ENCODE measurements at places on chromosomes 5 and 9. TPM values are rescaled to one million over a fixed set of nuclear protein-coding genes. Genes with fewer than 3 reads are reported as not detected.
A peak's percentile ranks its signal among the peaks of the same experiment; 100 is the strongest.

The ZNF367 gene
- total RNA-seq = 10.7 TPM

DNA sequence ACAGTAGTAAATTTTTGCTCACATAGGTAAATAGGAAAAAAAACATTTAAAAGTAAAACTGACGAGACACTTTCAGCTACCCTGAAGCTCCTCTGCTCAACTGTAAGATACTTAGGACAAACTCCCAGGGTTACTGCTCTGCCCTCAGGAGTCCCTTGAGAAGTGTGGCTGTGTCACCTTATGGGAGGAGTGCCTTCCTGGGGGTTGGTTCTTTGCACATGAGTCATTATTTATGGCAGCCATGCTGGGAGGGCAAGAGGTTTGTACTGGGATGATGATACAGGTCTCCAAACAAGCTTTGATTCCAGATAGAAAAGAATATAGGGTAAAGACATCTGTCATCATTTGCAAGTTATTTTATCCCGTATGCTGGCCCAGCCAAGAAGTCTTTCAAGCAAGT, 45.9 kb downstream of the TTC1 start:
- no peak for DNase-seq

DNA sequence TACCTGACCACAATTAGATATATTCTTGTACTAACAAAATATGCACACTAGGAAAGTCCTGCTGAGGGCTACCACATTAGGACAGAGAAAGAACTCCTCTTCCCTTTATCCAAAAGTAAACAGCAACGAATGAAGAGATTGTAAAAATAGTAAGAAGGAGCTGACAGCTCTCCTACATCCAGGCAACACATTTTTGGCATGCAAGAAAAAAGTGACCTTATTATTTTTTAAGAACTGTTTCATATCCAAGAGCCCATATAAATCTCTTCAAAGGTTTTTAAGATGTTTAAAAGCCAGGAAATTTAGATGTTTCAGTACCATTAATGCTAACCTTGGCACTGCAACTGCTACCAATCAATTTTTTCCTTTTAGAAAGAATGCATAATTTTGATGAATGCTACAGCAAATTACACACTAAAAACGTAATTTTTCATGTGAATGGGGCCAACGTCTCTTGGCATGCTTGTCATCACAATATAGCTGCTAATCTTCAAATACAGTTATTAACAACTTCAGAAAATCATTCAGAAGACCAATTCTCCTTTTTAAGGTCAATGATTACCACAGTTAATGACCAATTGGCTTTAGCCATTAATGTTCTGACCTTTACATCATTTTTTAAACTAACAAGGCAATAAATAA, 132.0 kb downstream of the FBXL17 start:
- no peak for DNase-seq

GRCh38 chr9:106758911-106759310, 104.1 kb upstream of the ZNF462 start:
- DNase-seq = no peak

The NR2F1-AS1 gene
- 20.8 TPM for total RNA-seq

The PRR16 gene
- total RNA-seq = 0.49 TPM

The SPINK13 gene
- total RNA-seq = not detected

DNA sequence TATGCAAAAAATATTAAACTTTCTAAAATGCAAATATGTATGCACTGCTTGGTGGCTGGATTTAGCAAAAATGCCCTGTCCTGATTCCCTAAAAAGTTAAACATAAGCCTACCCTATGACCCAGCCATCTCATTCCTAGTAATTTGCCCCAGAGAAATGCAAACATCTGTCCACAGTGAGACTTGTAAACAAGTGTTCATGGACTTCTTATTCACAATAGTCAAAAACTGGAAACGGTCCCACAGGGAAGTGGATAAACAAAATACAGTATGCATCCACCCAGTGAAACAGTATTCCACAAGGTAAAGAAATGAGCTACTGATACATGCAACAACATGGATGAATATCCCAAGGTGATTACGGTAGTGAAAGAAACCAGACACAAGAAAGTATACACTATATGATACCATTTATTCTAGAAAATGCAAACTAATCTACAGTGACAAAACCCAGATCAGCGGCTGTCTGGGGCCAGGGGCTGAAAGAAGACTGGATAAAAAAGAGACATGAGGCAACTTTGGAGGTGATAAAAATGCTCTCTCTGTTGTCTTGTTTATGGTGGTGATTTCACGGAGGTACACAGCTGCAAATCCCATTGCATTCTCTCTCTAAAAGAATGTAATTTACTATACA, 277.3 kb downstream of the GLIS3 start:
- no peak for DNase-seq

The ZNF622 gene
- total RNA-seq = 41.5 TPM

DNA sequence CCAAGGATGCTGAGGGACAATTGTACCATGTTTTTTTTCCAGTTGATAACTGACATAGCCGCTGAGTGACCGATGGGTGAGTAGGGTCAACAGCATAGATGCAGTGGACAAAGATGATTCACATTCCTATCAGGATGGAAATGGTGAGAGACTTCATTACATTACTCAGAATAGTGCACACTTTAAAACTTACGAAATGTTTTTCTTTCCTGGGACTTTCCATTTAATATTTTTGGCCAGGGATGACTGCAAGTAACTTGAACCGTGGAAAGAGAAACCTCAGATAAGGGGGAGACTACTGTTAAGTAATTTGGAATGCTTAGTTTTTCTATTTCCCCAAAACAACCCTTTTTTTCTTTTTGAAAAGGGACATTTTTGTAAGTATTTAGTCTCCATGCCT, 3.0 kb upstream of the TUSC1 start:
- DNase-seq = no peak

DNA sequence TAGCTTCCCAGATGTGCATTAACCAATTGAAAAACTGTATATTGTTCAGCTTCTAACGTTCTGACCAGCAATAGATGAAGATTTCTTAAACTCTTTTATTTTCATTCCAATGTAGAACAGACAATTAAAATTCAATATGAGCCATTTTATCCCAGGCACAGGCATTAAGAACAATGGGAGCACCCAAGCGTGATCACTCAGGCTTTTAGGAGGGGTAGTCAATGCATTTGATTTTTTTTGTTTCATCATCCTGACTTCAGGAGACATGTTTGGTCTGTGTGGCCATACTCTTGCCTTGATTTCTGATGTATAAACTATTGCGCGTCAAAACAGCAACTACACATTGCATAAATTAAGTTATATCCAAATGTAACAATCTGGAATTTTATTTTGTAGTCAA, 653.0 kb upstream of the RORB start:
- DNase-seq = no peak

DNA sequence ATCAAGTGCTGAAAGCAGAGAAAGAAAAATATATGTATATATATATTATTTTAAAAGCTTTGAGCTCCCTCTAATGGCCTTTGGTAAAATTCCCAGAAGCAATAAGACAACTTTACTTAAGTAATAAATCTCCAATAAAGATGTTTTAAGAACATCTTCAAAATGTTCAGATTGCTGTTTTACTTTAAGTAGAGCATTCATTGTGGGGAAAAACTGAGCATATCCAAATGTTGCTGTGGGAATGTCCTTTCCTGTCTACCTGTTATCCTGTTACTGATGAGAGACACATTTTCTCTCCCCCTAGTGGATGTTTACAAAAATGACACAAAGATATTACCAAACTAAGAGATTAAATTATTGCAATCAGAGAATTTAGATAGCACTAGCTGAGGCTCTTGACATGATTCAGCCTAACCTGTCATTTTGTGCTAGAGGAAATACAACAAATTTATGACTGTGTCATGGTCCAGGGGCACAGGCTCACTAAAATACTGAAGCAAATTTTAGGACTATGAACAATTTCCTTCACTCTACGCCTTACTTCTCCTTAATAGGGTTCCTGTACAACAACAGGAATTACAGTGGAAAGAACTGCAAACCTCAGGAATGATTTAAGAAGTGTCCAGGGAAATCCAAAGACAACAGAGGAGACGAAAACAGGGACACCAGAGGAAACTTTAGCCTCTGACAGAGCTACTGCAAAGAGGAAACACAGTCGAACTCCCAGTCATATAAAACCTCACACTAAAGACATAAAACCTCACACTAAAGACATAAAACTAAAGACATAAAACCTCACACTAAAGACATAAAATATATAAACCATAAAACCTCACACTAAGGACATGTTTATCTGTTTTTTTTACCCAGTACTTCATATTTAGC, 24.3 kb upstream of the PRRC1 start:
- DNase-seq = peak; percentile 60

- DNase-seq = no peak
Observed at GRCh38 chr5:159459951-159460538, 129.8 kb upstream of the IL12B start.

GRCh38 chr9:365436-365835, 150.8 kb downstream of the DOCK8 start:
- no peak for DNase-seq

The CCNO gene
- total RNA-seq = 3.8 TPM

DNA sequence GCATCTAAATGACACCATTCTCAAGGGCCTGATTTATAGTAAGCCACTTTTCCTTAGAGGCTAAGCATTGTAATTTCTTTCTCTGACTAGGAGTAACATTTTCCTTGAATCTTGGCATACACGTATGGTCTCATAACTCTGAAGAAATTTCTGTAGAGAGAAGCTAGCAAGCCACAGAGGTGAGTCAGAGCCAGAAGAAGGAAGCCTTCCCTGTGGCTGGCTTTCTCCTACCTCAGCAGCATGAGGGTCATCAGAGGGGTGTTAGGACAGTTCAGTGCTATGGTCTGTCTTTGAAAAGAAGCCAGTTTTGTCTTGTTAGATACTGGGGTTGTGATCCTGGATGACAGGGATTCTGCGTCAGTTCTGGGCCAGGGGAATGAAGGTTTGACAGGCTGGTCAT, 3.2 kb downstream of the SNX30 start:
- DNase-seq = no peak

The KIF12 gene
- total RNA-seq = 1.0 TPM

The C5orf46 gene
- total RNA-seq = not detected

GRCh38 chr5:133399247-133399891, 213.0 kb downstream of the FSTL4 start:
- DNase-seq = no peak

DNA sequence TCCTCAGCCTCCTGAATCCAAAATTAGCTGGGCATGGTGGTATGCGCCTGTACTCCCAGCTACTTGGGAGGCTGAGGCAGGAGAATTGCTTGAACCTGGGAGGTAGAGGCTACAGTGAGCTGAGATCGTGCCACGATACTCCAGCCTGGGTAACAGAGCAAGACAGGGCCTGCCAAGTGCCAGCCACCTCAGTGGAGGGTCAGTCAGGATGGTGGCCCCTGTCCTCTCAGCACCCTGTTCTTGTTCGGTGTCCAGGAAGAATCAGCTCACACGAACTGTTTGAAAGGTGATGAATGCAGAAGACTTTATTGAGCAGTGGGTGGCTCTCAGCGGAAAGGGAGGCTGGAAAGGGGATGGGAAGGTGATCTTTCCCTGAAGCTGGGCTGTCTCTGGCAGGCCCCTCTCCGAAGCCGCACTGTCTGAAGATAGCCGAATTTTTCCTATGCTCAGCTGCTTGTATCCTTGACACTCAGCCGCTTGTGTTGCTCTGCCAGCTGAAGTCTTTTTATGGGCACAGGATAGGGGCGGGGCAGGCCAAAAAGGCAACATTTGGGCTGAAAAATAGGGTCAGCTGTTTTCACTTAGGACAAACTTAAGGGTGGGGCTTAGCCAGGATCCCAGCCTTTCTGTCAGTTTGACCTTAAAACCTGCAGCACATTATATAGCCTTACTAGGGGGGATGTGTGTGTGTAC, 50.9 kb downstream of the UBE2R2 start:
- peak; percentile 43 for DNase-seq

- DNase-seq = peak; percentile 10
Observed at GRCh38 chr5:100270023-100270771, 265.0 kb upstream of the FAM174A start.

The NOTCH1 gene
- 13.8 TPM for total RNA-seq

GRCh38 chr5:89449392-89450148, 566.6 kb upstream of the MEF2C start:
- DNase-seq = no peak

GRCh38 chr9:974031-974995, 2.1 kb upstream of the DMRT3 start:
- no peak for DNase-seq

DNA sequence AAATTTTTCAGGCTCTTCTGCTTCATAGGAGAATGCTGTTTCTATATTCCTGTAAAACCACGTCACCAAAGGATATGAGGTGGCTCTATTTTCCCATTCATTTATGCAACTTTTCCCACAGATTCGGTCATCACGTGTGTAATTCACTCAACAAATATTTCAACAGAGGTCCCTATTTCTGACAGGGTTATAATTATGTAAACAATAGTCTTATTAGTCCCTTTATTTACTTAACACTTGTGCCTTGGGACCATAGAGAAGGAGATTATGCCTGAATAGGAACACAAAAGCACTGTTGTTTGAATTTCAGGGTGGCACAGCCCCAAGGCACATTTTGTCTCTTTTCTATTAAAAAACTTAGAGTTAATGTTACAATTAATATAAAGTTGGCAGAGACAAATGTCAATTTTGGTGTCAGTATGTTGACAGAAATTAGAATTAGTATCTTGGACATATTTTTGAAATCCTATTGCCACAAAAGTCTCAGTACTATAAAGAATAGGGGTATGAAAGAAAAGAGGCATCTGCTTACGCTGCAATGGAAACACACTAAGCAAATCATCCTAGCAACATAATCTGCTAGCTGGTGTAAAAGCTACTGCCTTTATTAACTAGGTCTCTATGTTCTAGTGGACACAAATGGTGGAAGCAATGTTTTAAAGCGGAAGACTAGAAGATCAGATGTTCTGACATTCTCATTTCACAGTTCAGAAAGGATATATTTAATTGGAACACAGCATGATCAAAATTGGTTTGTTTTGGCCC, 229.1 kb upstream of the TBCA start:
- no peak for DNase-seq

GRCh38 chr5:170614065-170614490, 110.3 kb downstream of the KCNIP1 start:
- DNase-seq = no peak

DNA sequence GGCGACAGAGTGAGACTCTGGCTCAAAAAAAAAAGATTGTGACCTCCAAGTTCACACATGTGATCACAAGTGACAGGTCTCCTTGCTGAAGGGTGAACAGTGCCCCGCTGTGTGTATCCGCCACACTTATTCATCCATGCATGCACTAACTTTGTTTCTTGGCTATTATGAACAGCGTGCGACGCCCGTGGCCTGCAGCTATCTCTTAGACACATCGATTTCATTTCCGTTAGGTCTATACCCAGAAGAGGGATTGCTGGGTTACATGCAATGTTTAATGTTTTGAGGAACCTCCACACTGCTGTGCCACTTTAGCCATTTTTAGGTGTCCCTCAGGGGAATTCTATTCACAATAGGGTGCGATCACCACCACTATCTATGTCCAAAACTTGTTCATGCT, 12.1 kb upstream of the EGFL7 start:
- DNase-seq = no peak

The GPRIN1 gene
- total RNA-seq = 19.9 TPM

- DNase-seq = no peak
Observed at GRCh38 chr9:3200331-3200774, 325.4 kb downstream of the RFX3 start.

The PCA3 gene
- not detected for total RNA-seq

GRCh38 chr9:75892216-75892911, 1.9 kb downstream of the PCSK5 start:
- peak; percentile 12 for DNase-seq
